ENCODE measurements at places on chromosomes 6 and 20.
A peak's percentile ranks its signal among the peaks of the same experiment; 100 is the strongest.

DNA sequence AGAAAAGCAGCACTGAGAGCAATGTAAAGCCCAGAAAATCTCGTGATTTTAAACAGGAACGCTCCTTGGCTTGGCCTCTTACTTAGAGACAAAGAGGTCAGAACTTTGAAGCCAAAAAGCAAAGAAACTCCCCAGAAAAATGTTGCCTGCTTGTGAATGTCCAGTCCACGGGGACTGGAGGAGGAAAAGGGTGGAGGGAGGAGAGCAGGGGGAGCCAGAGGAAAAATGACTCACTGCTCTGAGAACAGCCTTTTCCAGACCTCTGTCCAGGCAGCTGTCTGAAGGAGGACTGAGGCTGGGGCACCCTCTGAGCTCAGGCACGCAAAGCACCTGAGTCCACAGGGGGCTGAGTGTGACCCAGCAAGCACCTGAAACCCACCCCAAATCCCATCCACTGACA is 64.7 kb downstream of the TRAM2 start:
- DNase-seq: no peak

GRCh38 chr6:10759884-10760329 is 12.3 kb downstream of the TMEM14B start:
- DNase-seq: no peak

GRCh38 chr6:139534472-139535115 is 160.1 kb upstream of the CITED2 start:
- peak; percentile 6 for DNase-seq

GRCh38 chr6:85323435-85324040 is 126.3 kb upstream of the NT5E start:
- DNase-seq: peak; percentile 94

DNA sequence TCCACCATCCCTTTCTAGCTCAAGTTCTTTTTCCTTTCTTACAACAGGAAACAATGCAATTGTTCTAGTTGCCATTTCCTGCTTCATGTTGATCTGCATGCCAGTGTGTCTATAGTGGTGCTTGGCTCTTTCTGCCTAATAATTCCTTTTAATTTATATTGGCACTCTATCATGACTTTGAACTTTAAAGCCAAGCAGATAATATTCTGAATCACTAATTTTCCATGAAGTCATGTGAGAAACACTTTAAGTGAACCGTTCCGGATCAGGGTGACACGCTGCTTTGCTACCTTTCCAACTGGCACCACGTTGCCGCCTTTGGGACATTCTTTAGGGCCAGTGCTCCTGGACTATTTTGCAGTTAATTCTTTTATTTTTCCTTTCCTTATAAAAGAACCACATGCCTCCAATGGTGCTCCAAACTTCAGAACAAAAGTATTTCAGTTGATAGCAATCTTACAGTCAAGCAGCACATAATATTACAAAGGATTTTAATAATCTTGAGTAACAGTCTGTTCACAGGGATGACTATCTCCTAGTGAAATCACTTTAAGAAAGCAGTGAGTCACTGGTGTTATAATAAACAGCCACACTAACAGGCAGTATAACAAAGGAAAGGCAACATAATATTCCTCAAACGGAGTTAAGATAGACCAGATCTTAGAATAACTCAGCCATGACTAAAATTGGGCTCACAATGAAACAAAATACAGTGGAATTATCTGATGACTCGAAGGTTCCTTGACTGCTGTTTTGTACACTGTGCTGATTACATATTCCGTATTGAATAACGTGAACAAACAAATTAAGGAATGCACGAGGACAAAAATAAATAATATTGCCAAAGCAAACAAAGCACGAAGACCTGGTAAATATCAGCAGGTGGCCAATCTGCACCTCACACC is 19.0 kb upstream of the BLOC1S5 start:
- no peak for DNase-seq

DNA sequence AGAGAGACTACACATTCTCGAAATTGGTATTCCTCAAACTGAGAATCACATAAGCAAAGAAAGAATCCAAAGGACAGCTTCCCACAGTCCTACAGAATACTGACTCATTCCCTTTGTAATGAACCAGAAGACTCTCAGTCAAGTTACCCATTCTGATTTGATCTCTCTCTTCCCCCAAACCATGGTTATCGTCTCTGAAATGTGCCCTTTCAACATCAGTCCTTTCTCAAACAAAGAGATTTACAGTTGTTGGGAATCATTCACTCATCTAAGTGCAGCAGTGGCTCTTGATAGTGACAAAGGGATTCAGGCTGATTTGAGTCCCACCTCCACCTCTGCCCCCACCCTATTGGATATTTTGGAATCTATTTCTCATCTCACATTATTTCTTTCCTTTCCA is 15.0 kb upstream of the RSPO3 start:
- no peak for DNase-seq

DNA sequence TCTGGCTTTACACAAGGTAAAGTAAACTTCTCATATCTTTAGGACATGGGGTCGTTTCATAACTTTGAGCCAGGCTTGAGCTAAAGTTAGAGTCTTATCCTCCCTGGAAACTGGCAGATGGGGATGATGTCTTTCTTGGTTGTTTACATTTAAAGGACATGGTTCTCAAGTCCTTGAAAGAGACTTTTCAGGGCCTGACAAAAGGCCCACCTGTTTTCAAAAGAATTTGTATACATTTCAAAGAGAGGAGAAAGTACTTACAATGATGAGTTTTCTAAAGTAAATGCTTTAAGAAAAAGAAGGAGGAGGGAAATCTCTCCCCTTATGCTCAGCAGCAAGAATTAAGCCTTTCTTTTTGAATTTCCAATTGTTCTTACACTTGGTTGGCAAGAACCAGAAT is 45.7 kb upstream of the TINAG start:
- no peak for DNase-seq

- no peak for DNase-seq
Measured at GRCh38 chr20:57947421-57948179, 237.8 kb upstream of the PMEPA1 start.

DNA sequence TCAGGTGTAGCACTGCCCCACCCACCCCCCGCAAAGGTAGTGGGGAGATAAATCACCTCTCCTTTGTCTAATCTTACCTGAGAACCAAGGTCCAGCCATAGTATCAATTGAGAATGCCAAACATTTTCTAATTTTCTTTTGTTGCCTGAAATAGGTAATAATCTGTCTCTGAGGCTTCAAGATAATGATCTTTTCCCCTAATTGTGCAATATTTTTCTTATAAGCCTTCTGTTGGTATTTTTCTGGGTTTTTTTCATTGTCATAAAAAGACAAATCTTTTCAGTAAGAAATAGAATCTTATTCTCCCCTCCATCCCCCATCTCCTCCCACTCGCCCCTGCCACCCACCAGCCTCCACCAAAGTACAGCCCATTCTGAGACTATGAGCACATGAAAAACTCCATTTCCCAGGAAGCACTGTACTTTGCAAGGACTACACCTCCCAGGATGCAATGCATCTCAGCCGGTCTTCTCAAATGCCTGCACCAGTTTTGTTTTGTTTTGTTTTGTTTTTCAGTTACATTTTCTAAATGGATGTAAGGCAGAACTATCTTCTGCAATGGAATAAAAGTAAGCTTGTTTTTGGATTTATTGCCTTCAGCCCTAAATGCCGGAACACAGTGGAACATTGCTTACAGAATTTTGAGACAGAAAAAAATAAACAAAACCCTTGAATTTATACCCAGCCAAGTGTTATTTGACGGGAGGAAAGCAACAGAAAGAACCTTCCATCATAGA is 268.0 kb downstream of the TFAP2A start:
- peak; percentile 23 for DNase-seq

DNA sequence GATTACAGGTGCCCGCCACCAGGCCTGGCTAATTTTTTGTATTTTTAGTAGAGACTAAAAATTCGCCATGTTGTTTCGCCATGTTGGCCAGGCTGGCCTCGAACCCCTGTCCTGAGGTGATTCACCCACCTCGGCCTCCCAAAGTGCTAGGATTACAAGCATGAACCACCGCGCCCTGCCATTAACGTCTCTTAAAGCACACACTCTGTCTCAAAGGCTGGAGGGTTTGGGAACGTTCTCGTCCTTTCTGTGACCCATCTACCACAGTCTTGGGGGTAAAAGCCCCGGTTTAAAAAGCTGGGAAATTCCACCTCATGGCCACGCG is 57.8 kb upstream of the ARID1B start:
- no peak for DNase-seq

DNA sequence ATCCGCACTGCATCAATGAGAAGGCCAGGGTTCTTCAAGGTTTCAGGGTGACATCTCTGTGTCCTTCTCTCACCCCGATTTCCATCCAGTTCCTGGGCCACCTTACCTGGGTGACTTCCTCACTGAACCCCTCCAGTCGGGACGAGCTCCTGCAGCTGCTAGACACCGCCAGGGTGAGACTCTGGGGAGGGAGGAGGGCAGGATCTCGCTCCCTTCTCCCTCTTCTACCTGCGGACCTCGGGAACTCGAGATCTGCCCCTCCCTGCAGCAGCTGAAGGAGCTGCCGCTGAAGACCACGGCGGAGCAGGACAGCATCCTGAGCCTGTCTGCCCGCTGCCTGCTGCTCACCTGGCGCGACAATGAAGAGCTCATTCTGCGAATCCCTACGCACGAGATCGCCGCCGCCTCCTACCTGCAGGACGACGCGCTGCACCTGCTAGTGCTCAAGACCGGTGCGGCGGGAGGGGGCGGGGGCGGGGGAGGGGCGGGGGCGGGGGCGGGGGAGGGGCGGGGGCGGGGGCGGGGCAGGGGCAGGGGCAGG is 7.5 kb downstream of the CCM2L start:
- peak; percentile 50 for DNase-seq

DNA sequence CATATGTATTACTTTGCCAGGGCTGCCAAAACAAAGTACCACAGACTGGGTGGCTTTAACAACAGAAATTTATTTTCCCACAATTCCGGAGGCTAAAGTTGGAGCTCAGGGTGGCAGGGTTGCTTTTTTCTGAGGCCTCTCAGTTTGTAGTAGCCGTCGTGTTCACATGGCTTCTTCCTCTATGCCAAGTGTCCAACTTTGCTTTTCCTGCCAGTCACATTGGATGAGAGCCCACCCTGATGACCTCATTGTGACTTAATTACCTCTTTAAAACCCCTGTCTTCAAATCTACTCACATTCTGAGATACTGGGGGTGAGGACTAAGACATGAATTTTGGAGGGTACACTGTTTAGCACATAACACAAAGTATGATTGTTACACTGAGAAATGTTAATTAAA is 9.9 kb upstream of the ECT2L start:
- no peak for DNase-seq

- DNase-seq: no peak
Measured at GRCh38 chr20:46837083-46837482, 57.6 kb upstream of the EYA2 start.

- no peak for DNase-seq
Measured at GRCh38 chr20:60202046-60202445, 243.8 kb downstream of the CDH26 start.

GRCh38 chr6:2950713-2951112 is 20.7 kb downstream of the SERPINB6 start:
- no peak for DNase-seq

GRCh38 chr6:75204959-75205775 is 686 bp downstream of the COL12A1 start:
- no peak for DNase-seq

GRCh38 chr20:37543828-37544227 is 16.2 kb upstream of the BLCAP start:
- DNase-seq: peak; percentile 25

DNA sequence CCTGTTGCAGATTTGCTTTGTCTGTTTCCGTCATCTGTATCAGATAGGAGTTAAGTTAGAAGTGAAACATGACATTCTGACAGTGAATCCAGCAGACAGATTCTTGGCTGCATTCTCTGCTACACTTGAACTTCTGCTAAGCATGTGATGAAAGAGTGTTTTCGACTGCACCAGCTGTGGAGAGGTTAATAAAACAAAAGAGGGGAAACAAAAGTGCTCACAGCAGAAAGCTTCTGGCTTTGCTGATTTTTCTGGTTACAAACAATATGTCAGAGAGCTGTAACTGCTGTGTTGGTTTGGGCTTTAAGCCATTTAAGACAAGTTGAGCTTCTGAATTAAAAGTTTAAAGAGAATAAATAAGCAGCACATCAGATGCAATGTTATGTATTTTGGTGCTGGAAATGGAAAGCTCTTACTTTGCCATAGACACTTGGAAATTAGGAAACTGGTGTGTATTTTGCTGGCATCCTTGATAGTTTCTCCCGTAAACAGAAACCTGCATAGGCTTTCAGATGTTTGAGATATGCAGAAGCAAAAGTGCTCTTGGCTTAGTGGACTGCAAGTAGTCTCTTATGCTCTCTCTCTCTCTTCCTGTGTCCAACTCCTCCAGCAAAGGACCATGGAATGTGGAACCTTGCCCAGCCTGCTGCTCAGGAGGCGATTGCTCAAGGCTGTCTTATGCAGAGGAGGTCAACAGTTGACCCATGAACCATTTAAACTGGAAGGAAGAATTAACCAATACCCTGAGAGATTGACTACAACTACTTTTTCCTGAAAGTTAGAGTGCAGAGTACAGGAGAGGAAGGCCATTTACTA is 104.9 kb downstream of the RPS12 start:
- no peak for DNase-seq

- DNase-seq: no peak
Measured at GRCh38 chr6:78781001-78781400, 86.3 kb upstream of the IRAK1BP1 start.

- no peak for DNase-seq
Measured at GRCh38 chr6:136510782-136511181, 39.4 kb downstream of the MAP7 start.

DNA sequence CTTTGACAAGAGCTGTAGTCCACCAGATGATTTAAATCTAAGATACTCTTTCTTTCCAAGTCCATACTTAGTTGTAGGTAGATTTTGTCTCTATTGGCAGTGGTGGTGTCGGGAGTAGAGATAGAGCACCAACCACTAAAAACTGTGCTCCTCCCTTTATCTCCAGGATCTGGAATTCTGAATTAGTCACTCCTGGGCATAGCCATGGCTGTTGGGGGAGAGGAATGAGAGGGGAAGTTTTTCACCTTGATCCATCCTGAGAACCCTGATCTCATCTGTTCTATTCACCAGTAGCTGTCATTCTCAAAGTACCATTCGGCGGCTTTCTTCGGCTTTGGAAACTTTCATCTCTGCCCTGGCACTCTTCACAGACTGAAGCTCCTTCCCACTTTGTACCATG is 35.6 kb upstream of the NKX2-4 start:
- no peak for DNase-seq

- peak; percentile 26 for DNase-seq
Measured at GRCh38 chr6:50655848-50656453, 57.4 kb upstream of the TFAP2D start.

- no peak for DNase-seq
Measured at GRCh38 chr6:38169977-38170526, 350.5 kb downstream of the ZFAND3 start.

GRCh38 chr6:162638931-162639574 is 88.5 kb downstream of the PRKN start:
- no peak for DNase-seq

GRCh38 chr6:135229996-135230395 is 48.9 kb downstream of the MYB start:
- no peak for DNase-seq

Measured in Jurkat, Clone E6-1 (cell line).